ENCODE measurements at places on chromosomes 13 and 19.

DNA sequence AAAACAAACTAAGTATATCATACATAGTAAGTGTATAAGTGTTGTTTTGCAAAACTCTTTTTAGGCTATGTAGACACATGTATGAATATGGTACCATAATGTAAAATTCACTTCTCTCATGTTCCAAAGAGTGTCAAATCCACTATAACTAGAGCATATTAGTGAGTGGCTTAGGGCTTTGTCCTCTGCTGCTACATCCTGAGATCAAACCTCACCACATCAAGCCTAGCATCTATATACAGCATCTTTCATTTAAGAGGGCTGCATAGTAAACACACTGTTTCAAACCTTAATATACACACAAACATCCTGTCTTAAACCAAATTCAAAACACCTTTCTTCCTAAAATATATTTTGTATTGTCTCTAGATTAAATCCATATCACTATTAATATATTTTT lies 38.7 kb downstream of the ELF1 start:
- DNase-seq = no peak

- no peak for DNase-seq
Observed at GRCh38 chr13:28394422-28394821, 100.5 kb downstream of the FLT1 start.

- no peak for DNase-seq
Observed at GRCh38 chr13:99955747-99956472, 15.7 kb downstream of the ZIC5 start.

- no peak for DNase-seq
Observed at GRCh38 chr13:44337581-44337980, 36.0 kb upstream of the SERP2 start.

GRCh38 chr13:26810095-26810494 lies 49.5 kb upstream of the GPR12 start:
- DNase-seq = no peak

DNA sequence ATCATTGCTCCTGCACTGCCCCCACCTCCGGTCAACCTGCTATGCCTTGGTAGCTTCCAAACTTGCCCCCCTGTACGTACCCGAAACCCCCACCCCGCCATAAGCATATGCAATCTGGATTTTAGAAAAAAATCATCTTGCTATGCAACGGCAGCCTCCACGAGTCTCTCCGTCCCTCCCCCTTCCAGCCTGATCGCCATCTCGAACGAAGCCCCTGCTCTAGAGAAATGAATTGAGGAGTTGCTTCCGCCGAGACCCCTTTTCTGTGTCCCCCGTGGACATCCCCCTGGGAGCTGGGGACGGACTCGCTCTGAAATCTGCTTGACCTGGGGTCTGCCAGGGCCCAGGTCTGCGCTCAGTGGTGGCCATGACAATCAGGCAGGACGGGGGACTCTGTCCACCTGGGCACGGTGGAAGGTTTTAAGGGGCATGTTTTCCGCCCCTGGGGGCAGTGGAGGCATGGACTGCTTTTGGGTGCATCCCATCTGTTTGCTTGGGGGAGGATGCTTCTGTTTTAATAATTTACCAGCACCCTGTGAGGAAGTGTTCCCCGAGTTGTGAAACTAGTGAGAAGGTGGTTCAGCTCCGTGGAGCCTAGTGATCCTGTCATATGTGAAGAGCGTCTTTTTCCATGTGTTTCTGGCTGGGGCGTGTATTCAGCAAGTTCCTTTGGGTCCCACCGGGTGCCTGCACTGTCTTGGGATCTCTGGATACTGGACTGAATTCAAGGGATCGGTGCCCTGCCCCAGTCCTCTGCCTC lies 1.0 kb downstream of the KDM4B start:
- no peak for DNase-seq

- no peak for DNase-seq
Observed at GRCh38 chr19:18607226-18608101, 865 bp upstream of the CRLF1 start.

DNA sequence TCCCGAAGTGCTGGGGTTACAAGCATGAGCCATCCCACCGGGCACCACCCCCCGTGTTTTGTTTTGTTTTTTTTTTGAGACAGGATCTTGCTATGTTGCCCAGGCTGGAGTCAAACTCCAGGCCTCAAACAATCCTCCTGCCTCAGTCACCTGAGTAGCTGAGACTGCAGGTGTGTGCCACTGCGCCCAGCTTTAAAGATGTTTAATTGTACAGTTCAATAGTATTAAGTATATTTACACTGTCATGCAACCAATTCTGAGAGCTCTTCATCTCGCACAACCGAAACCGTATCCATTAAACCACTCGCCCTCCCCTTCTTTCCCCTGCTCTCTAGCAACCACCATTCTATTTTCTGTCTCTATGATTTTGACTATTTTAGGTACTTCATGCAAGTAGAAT lies 15.6 kb downstream of the NUCB1 start:
- DNase-seq = no peak

GRCh38 chr13:58376349-58376748 lies 744.8 kb downstream of the PCDH17 start:
- no peak for DNase-seq

- DNase-seq = no peak
Observed at GRCh38 chr13:71814806-71815360, 52.1 kb downstream of the DACH1 start.

- DNase-seq = no peak
Observed at GRCh38 chr19:15315101-15315500, 17.2 kb downstream of the BRD4 start.

- DNase-seq = no peak
Observed at GRCh38 chr13:32033744-32034143, 2.2 kb downstream of the FRY start.

DNA sequence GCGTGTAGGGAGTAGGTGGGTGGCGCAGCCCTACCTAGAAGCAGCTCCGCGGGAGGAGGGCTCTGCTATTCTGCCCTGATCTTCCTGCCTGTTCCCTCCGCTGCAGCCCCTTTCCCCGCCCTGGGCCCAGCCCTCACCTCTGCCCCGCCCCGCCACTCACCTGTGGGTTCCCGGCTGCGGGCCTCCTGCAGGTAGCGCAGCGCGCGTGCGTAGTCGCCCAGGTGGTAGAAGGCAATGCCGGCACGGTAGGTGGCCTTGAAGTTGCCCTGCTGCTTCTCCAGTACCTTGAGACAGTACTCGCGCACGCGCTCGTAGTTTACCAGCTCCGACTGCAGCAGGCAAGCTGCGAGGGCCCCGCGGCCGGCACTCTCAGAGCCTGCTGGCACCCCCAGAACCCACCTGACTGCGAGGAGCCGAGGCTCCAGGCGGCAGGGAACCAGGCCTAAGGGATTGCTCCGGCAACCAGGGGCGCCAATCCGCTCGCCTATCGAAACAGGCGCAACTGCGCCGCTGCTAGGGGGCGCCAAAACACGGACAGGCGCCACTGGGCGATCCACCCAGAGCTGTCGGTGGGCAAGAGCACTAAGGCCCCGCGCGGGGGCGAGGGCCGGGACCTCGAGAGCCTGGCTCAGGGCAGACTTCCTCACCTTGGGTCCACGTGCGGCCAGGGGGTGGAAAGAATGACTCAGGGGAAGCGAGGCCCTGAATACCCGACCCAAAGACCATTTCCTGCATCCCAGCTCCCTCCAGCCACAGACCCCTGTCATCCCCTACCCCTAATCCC lies 965 bp downstream of the TTC9B start:
- DNase-seq = no peak

- no peak for DNase-seq
Observed at GRCh38 chr13:100544866-100545683, 43.5 kb downstream of the GGACT start.

- no peak for DNase-seq
Observed at GRCh38 chr13:35780613-35781012, 304.1 kb upstream of the MAB21L1 start.

GRCh38 chr19:52398081-52398441 lies 412 bp downstream of the ZNF528 start:
- no peak for DNase-seq

- DNase-seq = no peak
Observed at GRCh38 chr13:20840568-20840967, 62.0 kb downstream of the XPO4 start.

Data from activated T-cell treated with anti-CD3 and anti-CD28 coated beads for 1 hour (primary cell).